ENCODE measurements at places on chromosomes 6 and 20.

- DNase-seq, result no peak
Measured at GRCh38 chr20:13046409-13046808, 37.6 kb downstream of the SPTLC3 start.

GRCh38 chr20:61447952-61448351 is 195.9 kb downstream of the CDH4 start:
- no peak for DNase-seq

- DNase-seq, result no peak
Measured at GRCh38 chr20:38200646-38201045, 35.6 kb upstream of the TGM2 start.

DNA sequence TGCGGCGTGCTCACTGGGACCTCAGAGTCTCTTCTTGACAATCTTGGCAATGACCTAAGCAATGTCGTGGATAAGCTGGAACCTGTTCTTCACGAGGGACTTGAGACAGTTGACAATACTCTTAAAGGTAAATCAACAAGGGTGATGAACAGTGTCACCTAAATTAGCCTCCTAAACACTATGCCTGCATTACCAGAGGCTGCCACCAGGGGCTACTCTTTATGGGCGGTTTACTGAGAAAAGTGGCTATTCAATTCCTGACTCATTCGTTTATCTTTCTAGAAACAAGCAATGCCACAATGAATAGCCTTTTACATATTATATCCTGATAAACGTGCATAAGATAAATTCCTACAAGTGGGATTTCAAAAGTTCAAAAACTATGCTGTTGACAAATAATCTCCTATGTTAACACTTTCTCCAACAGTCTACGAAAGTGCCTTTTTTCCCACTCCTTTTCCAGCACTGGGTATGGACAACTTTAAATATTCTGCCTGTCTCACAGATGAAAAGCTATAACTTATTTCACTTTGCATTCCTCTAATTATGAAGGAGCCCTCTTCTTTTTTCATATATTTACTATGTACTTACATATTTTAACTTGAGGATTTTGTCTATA is 1.3 kb downstream of the BPIFA2 start:
- no peak for DNase-seq

GRCh38 chr6:12538881-12539357 is 177.6 kb upstream of the PHACTR1 start:
- DNase-seq, result no peak

DNA sequence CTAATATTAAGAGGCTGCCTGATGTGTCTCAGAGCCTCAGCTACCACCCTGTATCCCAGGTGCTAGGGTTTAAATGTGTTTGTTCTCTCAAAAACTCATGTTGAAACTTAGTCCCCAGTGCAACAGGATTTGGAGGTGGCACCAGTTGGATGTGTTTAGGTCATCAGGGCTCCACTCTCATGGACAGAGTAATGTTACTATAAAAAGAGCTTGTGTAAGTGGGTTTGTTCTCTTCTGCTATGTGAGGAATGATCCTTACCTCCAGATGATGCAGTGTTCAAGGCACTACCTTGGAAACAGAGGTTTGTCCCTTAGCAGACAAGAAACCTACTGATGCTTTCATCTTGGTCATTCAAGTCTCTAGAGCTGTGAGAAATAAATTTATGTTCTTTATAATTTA is 164.9 kb upstream of the EPHA7 start:
- DNase-seq, result no peak

DNA sequence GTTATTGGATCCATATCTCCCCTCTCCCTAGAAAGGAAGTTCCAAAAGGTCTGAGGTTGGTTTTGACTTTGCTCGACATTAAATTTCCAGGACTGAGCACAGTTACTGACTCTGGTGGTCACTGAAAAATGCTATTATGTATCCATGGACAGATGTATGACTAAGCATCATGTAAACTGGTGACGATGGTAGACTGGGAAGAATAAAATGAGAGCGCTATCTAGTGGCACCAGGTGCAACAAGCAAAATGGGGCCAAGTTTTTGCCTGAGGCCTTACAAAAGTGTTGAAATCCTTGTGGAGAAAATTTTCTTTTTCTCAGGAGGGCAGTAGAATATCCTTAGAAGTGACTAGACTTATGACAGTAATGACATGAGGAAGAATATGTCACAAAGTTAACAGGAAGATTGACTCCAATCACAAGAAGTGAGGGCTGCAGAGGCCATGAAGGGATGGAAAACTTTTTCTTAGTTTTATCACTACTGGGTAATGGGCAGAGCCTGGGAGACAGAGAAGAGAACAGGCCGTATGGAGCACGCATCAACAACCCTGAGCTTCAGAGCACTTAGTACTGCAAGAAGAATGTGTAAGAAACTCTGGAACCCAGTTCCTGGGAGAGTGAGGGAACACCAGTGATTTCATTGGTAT is 88.9 kb upstream of the ELOVL5 start:
- no peak for DNase-seq

DNA sequence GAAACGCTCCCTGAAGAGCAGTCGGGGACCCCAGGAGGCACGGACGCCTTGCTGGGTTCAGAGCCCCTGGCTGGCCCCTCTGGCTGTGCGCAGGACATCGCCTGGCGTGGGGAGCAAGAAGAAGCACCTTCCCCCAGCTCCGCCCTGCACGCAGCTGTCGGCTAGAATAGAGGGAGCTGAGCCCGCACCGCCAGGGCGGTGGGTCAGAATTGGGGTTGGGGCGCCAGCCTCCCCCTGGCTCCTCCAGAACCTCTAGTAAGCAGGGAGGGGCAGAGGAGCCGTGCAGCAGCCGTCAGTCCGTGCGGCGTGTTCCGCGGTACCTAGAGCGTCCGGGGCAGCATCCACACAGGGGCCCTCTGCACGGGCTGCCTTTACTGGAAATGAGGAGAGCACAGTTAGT is 53.2 kb downstream of the KCNQ2 start:
- no peak for DNase-seq

- DNase-seq, result no peak
Measured at GRCh38 chr20:64005394-64005793, 24.5 kb downstream of the PRPF6 start.

DNA sequence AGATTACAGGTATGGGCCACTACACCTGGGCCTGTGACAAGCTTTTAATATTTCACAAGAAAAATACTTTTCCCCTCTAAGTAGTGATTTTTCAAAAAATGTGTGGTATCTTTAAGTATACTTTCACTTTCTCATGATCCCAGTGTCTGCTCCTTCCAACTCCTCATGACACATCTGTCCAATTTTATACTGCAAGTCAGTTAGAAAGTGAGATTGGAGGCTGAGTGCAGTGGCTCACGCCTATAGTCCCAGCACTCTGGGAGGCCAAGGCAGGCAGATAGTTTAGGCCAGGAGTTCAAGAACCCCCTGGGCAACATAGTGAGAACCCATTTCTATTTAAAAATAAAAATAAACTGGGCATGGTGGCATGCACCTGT is 20.2 kb downstream of the PIM1 start:
- DNase-seq, result no peak

DNA sequence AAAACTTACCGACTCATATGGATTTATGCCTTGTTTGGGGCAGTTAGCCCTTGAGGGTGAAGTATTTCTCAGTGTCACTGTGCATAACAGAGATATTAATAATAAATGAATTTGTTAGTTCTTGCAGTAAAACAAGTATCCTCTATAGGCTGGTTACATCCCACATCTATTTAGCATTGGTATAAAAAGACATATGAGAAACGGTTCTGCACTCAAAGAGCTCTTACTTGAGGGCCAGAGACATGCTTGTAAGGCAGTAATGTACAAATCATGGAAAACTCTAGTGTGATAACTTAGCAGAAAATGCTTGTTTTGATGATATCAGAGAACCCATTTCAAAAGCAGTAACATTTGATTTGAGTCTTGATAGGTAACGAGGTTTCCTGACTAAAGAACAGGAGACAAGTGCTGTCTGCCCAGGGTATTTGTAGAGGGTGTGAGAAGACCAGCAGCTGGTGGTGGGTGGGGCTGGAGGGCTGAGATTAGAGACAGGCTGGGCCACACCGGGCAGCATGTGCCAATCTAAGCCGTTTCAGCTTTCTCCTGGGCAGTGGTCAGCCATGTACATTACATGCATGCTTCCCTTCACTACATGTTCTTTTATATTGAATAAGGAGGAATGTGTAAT is 46.3 kb downstream of the TULP4 start:
- no peak for DNase-seq
